ENCODE measurements at places on chromosomes 16 and 17.

DNA sequence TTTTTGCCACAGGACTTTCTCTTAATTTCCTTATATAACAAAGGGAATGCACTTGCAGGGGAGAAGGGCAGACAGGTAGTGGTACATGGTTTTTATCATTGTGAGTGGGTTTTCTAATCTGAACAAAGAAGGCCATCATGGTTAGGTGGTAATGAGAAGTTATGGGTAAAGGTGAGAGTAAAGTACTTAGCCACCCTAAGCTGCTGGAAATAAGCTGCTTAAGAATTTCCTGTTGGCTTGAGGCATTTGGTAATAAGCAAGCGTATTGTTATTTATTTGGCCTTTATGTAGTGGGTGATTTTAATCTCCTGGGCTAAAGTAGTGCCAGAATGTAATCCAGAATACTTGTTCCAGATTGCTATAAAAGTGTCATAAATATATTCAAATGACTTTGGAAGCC is 27.1 kb downstream of the TAC4 start:
- no peak for DNase-seq

DNA sequence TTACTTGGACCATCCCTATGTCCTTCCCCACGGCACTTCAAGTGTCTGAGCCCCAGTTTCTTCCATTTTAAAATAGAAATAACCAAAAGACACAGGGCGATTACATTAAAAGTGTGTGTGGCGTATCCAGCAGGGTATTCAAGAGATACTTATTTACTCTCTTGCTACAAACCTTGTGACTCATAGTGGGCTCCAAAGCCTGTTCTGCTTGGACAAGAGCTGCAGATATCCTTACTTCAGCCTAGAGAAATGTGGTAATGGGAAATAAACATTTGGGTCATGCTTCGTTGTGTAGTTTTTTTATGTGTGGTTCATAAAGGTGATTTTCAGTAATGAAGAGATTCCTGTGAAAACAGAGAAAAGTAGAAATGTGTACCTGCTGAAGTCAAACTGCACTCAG is 288.9 kb upstream of the CDH11 start:
- DNase-seq: no peak

DNA sequence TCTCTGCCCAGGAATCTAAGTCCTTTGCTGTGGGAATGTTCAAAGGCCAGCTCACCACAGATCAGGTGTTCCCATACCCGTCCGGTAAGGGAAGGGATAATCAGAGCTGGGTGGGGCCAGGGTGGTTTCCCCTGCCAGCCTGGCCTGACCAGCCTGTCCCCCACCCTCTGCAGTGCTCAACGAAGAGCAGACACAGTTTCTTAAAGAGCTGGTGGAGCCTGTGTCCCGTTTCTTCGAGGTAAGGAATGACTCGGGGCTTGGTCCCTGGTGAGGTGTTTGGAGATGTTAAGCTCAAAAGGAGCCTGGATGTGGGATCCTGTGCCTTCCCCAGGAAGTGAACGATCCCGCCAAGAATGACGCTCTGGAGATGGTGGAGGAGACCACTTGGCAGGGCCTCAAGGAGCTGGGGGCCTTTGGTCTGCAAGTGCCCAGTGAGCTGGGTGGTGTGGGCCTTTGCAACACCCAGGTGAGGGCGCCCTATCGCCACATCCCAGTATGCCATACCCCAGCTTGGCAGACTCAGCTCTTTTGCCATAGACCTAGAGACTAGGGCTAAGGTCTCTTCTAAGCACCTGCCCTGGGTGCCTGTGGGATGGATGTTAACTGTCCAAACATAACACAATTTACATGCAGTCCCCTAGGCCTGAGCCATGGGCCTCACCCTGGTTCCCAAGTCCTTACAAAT is 997 bp downstream of the ACADVL start:
- no peak for DNase-seq

DNA sequence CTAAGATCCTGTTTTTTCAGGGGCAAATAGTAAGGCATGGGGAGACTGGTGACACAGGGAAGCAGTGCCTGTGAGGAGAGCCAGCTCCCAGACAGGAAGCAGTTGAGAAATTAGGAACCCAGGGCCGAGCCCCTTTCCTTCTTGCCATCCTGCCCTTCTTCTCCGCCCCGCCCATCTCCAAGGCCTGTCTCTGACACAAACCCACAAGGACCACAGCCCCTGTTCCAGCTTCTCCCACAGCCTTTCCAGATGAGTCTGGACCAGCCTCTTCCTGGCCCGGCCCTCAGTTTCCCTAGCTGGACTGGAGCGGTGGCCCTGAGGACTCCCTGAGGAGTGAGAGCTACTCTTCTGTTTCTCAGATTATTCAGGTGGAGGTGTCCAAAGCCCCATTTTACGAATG is 9.9 kb downstream of the CCDC102A start:
- no peak for DNase-seq

GRCh38 chr16:23952971-23953300 is 117.2 kb downstream of the PRKCB start:
- DNase-seq: no peak

DNA sequence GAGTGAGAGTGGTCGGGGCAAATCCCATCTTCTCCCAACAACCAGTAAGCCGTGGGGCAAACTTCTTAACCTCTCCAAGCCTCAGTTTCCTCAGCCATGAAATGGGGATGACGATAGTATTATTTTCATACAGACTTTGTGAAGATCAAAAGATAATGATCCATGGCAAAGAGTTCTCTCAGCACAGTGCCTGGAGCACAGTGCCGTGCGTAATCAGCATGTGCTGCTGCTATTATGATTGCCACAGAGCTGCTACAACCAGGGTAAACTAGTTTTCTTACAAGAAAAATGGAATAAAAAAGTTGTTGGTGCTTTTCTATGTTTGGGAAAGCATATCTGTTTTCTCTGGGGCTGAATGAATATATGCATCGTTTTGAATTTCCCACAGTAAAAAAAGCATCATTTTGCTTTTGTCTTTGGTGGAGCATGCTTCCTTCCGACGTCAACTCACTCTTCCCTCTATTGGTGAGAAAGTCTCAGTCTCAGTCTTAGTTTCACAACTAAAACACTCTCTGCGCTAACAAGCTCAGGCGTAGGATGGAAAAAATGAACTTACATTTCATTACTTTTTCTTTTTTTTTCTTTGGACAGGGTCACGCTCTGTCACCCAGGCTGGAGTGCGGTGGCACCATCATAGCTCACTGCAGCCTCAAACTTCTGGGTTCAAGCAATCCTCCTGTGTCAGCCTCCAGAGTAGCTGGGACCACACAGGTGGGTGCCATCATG is 37.2 kb downstream of the CDK5R1 start:
- no peak for DNase-seq

DNA sequence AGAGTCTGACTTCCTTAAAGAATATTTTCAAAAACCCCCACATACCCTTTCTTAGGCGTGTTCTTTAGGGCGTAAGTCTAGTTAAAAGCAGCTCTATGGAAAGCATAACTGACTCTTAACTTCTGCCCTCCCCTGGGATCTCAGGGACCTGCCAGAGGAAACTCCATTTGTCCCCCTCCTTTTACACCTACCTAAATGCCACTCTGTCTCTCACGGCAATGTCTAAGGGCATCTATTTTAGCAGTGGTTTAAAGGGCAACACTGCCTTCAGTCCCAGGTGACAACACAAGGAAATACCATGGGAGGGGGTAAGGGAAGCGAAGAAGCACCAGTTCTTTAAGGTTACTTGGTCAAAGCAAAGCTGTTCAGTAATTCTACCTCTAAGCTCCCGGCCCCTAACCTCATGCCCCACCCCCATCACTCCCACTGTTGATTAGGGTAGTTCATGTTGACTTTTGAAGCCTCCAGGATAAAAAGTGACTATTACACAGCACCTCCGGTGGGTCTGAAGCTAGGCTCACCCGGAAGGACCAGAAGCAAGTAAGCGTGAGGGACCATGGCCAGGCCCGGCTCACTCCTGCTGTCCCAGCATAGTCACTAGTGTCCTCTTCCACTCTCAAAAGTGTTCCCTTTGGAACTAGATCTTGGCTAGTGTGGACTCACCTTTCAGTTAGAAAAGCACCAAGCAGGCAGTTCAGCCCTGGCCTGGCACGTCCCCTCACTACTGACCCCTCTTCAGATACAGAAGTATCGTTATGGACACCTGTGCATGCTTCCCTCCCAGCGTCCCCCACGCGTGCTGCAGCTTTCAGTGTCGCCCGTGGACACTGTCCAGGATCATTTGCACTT is 47.1 kb downstream of the CYTH1 start:
- DNase-seq: no peak

DNA sequence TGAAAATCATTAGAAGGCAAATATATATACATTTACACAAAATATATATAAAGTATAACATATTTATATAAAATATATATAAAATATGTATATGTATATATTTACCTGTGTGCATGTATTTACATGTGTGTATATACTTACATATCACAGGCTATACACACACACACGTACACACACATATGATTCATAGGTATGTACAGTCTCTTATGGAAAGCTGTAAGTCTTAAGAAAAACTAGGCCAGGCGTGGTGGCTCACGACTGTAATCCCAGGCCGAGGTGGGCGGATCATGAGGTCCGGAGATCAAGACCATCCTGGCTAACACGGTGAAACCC is 14.7 kb downstream of the TOM1L2 start:
- DNase-seq: no peak

DNA sequence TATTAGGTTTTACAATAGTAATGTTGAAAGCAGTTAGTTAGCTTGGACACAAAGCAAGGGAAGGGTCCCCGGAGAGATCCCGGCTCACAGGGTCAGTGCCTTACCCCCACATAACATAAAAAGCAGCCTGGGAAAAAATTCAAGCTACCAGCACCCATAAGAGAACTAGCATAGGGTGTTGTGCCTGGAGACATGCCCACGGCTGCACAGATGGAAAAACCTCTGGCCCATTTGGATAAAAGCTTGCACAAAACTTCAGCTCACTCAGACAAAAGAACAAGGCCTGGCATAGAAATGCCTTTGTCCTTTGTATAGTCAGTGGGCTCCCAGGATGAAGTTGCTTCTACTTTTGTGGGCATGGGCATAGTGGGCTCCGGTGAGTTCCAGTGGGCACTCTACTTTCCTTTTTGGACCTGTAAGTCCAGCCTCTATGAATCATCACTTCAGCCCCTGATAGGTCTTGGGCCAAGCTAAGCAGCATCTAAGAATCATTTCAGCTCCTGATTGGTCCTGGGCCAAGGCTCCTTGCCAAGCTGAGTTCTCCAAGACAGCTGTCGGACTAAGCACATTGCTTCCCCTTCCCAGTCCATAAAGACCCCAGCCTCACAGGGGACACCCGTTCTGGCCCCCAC is 1.3 kb upstream of the RDM1 start:
- no peak for DNase-seq

GRCh38 chr16:82655072-82655714 is 28.4 kb downstream of the CDH13 start:
- DNase-seq: no peak

DNA sequence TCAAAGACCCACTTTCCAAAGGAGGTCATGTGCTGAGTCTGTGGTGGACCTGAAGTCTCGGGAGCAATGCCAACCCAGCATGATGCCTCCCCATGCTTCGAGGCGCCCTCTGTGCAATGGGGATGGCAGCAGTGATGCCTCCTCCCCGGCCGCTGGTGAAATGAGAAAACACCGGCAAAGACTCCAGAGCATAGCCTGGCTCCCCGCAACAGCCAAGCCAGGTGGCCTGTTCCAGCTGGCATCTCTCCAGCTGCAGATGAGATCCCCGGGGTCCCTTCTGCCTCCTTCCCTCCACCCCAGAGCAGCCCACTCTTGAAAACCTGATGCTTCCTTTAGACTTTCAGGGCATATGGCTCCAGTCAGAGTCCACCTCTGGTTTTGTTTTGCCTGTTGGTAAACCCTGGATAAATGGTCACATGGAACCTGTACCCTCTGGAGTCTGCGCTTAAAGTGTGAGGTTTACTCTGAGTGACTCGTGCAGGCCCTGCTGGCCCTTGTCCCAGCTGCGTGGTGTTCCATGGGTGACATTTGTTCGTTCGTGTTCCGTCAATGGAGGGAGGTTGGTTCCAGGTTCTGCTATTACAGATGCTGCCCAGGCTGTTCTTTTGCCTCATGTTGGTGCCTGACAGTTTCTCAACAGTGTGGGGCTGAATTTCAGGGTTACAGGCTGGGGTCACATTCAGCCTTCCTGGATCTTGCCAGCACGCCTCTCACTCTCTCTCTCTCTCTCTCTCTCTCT is 181.8 kb upstream of the CIBAR2 start:
- no peak for DNase-seq

DNA sequence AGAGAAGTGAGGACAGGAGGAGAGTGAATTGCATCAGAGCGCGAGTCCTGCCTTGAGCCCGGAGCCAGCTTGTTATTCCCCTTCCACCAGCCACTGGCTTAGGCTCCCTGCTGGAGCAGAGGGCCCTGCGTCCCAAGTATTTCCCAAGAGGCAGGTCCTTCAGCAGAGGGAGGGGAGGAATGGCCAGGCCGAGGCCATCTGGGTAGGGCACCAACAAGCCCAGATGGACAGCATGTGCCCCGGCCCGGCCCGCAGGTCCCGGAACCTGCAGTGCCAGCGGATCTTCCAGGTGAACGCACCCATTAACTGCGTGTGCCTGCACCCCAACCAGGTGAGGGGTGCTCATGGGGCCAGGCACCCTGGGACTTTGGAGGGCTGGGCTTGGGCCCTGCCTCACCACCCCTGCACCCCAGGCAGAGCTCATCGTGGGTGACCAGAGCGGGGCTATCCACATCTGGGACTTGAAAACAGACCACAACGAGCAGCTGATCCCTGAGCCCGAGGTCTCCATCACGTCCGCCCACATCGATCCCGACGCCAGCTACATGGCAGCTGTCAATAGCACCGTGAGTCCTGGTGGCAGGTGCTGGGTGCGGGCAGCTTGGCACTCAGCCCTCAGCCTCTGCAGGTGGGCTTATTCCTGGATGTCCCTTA is 1.7 kb downstream of the MLST8 start:
- DNase-seq: no peak

- DNase-seq: no peak
These were observed 29.0 kb downstream of the MRC2 start for GRCh38 chr17:62656446-62656845.

GRCh38 chr17:63701456-63701820 is 1.5 kb upstream of the LIMD2 start:
- no peak for DNase-seq

GRCh38 chr16:75083813-75084212 is 32.8 kb downstream of the LDHD start:
- no peak for DNase-seq

- no peak for DNase-seq
These were observed 1.9 kb downstream of the BAIAP3 start for GRCh38 chr16:1335211-1335971.

DNA sequence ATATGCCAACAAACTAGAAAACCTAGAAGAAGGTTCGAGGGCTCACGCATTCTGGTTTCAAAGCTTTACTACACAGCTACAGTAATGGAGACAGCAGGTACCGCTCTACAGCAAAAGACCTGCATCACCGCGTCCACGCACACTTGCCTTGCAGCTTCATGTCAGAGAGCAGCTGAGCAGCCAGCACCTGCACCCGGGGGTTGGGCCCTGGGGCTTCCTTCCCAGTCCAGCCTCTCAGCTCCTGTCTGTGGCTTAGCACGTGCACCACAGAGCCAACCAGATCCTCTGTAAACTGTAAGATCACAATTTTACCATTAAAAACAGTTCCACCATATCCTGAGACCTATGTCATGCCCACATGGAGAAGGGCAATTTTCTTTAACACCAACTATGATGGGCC is 15.3 kb downstream of the MEAK7 start:
- DNase-seq: no peak

- DNase-seq: no peak
These were observed 154.8 kb upstream of the FOXF1 start for GRCh38 chr16:86355531-86355930.

All from caudate nucleus (tissue), 63 donors.